ENCODE measurements at places on chromosomes 13 and 19.

- peak within 1 kb of the TSS; percentile 84 for H3K4me3 ChIP-seq
- H3K27me3 ChIP-seq, result no peaks in the 10 kb centered on the region
These were observed at the start of gene ZNF221 for GRCh38 chr19:43950834-43951645. TSS of gene ZNF221 (plus strand) at chr19:43951228. CDS start at chr19:43962727, 11,499 bp downstream.

- H3K27me3 ChIP-seq, result peaks cover 5% of the 10 kb centered on the region
- no peak within 1 kb of the TSS for H3K27ac ChIP-seq
- no peak within 1 kb of the TSS for H3K4me3 ChIP-seq
- H3K4me1 ChIP-seq, result no peaks in the 10 kb centered on the region
- no peaks in the 10 kb centered on the region for H3K36me3 ChIP-seq
- DNase-seq, result no peak
These were observed at the start of gene SIGLEC10 for GRCh38 chr19:51417107-51417809. TSS of gene SIGLEC10 (minus strand) at chr19:51417642. CDS start at chr19:51417581, 61 bp downstream.

- no peaks in the 10 kb centered on the region for H3K27me3 ChIP-seq
- H3K4me1 ChIP-seq, result no peaks in the 10 kb centered on the region
- no peak for DNase-seq
- H3K36me3 ChIP-seq, result no peaks in the 10 kb centered on the region
These were observed 591.5 kb upstream of the PCDH9 start for GRCh38 chr13:67821606-67822005.

GRCh38 chr19:41223431-41224234, 4.6 kb downstream of the AXL start:
- DNase-seq, result peak; percentile 92
- no peaks in the 10 kb centered on the region for H3K27me3 ChIP-seq
- peaks cover 72% of the 10 kb centered on the region for H3K36me3 ChIP-seq
- peak overlapping the region; percentile 95 for H3K27ac ChIP-seq
- no peak overlapping the region for H3K4me3 ChIP-seq

DNA sequence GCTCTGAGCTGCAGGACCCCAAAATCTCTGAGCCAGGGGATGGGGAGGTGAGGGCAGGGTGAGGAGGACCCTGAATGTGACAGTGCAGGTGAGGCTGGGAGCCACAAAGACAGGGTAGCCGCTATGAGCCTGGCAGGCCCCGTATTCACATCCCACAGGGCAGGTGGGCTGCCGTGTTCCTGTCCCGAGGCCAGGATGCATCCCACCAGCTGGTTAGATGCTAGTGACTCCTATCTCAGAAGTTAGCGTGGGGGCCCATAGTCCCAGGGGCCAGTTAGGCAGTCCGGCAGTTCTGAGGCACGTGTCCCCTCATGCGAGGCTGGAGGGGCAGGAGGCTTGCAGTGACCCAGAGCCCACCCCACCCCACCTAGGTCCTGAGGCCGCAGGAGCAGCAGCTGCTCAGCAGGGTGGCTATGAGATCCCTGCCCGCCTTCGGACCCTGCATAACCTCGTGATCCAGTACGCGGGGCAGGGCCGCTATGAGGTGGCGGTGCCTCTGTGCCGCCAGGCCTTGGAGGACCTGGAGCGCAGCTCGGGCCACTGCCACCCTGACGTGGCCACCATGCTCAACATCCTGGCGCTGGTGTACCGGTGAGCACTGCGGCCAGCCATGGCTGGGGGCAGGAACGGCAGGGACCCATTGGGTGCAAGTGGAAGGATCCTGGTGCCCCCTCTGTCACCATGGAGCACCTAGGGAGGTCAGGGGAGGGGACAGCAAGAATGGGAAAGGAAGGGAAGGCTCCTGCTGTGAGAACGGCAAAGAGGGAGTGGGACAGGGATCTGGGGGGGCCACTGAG, 7.2 kb downstream of the KLC3 start:
- peaks cover 7% of the 10 kb centered on the region for H3K4me1 ChIP-seq
- H3K27me3 ChIP-seq, result no peaks in the 10 kb centered on the region
- H3K36me3 ChIP-seq, result peaks cover 28% of the 10 kb centered on the region
- no peak overlapping the region for H3K4me3 ChIP-seq
- H3K27ac ChIP-seq, result no peak overlapping the region

GRCh38 chr13:29925457-29926097, 75.2 kb upstream of the UBL3 start:
- peaks cover 39% of the 10 kb centered on the region for H3K4me1 ChIP-seq
- no peak overlapping the region for H3K4me3 ChIP-seq
- no peak for DNase-seq

- no peaks in the 10 kb centered on the region for H3K27me3 ChIP-seq
- no peak overlapping the region for H3K4me3 ChIP-seq
- DNase-seq, result no peak
- no peaks in the 10 kb centered on the region for H3K36me3 ChIP-seq
These were observed 237.4 kb downstream of the LMO7 start for GRCh38 chr13:75873494-75873893.

- H3K4me1 ChIP-seq, result no peaks in the 10 kb centered on the region
- H3K27me3 ChIP-seq, result no peaks in the 10 kb centered on the region
These were observed 154.2 kb upstream of the MAB21L1 start for GRCh38 chr13:35630551-35631275.

DNA sequence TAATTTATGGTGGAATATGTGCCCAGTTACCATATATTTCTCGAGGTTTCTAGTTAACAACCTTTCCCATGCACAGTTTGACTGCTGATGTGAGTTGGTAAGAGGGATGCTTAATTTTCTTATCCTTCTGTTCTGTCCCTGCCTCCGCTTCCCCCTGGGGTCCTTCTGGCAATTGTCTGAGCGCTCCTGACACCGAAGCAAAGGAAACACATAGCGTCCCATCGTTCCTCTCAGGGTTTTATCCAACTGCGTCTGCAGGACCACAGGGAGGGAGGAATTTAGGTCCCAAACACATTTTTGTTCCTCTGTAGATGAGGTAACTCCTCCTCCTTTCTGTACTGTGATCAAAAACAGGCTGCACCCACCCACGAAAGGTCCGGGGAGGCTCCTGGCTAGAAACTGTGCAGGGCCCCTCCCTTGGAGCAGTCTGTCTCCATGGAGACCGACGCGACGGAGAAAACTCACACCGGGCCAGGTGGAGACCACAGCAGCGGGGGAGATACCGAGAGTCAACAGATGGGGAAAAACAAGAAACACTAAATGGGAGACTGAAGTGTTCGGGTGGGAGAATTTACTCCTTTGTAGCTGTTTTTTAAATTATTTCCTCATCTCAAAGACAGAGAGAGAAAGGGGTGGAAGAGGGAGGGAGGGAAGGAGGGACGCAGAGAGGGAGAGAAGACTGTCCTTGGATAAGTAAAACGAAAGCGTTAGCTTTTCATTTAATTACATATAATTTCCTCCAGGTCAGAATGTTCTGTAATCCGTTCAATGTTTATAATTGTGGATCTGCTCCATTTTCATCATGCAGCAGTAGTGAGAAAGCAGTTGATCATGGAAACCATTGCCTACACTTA, 191.8 kb upstream of the NBEA start:
- DNase-seq, result no peak
- no peaks in the 10 kb centered on the region for H3K27me3 ChIP-seq
- H3K27ac ChIP-seq, result no peak overlapping the region
- H3K4me3 ChIP-seq, result no peak overlapping the region

DNA sequence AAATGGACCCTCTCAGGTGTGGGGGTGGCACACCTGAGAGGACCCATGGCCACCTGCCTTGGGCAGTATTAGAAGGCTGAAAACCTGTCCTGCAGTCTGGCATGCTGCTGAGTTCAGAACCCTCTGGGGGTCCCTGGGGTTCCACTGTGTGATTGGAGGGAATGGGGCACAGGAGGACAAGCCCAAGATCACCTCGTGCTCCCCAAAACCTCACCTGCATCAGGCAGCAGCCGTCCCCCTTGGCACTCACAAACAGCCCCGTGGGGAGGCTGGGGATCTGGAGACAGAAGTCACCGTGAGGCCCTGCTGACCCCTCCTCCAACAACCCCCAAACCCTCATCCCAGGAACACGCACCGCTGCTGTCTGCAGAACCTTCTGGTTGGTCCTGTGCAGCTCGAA, 14.5 kb downstream of the F2RL3 start:
- H3K27me3 ChIP-seq, result no peaks in the 10 kb centered on the region
- H3K27ac ChIP-seq, result no peak overlapping the region
- H3K36me3 ChIP-seq, result no peaks in the 10 kb centered on the region
- H3K4me1 ChIP-seq, result no peaks in the 10 kb centered on the region
- no peak for DNase-seq

DNA sequence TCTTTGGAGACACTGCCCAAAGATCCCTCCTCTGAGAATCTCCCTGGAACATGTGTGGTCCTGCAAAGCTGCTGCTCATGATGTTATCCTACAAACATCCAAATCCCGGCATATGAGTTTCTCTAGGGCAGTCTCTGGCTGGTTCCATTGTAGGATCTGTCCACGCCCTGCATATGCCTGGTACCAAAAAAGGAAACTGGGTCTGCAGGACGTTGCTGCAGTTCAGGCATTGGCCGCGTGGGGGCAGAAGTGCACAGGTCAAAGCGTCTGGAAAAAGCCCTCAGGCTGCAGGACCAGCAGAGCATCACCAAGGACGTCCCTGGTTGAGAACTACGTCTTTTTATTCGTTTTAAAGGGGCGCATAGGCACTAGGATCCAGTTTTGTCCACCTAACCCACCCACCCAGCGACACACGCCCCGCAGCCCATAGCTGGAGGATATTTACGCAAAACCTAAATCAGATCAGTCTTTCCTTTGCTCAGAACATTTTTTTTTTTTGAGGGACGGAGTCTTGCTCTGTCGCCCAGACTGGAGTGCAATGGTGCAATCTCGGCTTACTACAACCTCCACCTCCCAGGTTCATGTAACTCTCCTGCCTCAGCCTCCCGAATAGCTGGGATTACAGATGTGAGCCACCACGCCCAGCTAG, 12.9 kb upstream of the ZNF564 start:
- peak; percentile 71 for DNase-seq
- no peaks in the 10 kb centered on the region for H3K36me3 ChIP-seq
- no peak overlapping the region for H3K4me3 ChIP-seq
- no peaks in the 10 kb centered on the region for H3K4me1 ChIP-seq
- H3K27ac ChIP-seq, result no peak overlapping the region

GRCh38 chr19:16036941-16037340, 39.4 kb upstream of the TPM4 start:
- no peaks in the 10 kb centered on the region for H3K36me3 ChIP-seq
- H3K4me1 ChIP-seq, result no peaks in the 10 kb centered on the region
- no peaks in the 10 kb centered on the region for H3K27me3 ChIP-seq
- no peak overlapping the region for H3K4me3 ChIP-seq
- no peak overlapping the region for H3K27ac ChIP-seq

DNA sequence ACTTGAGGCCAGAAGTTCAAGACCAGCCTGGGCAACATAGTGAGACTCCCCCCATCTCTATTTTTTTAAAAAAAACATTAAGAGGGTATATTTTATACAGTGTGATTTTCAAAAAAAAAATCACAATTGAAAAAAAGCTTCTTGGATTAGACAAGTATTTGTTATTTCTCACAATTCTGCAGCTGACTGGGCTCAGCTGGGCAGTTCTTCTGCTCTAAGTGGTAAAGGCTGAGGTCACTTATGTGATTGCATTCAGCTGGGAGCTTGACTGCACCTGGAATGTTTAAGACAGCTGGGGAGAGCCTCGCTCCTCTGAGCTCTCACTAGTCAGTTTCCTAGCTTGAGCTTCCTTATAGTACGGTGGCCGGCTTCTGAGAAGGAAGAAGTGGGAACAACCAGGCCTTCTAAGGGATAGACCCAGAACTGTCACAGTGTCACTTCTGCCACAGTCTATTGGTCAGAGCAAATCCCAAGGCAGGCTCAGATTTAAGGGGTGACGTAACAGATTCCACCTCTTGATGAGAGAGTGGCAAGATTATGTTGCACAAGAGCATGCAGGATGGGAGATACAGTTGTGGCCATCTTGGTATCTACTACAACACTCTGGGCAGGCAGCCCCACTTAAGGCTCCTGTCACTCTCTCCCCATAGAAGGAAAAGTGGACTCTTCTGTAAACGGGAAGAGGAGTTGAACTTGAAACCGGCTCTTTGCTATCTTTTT, 19.7 kb upstream of the IRGC start:
- no peaks in the 10 kb centered on the region for H3K27me3 ChIP-seq
- peaks cover 13% of the 10 kb centered on the region for H3K4me1 ChIP-seq
- H3K4me3 ChIP-seq, result no peak overlapping the region
- no peak overlapping the region for H3K27ac ChIP-seq
- DNase-seq, result no peak

GRCh38 chr19:14661372-14661924, 13.2 kb downstream of the ADGRE3 start:
- H3K27ac ChIP-seq, result no peak overlapping the region
- H3K4me3 ChIP-seq, result no peak overlapping the region
- no peaks in the 10 kb centered on the region for H3K27me3 ChIP-seq
- no peaks in the 10 kb centered on the region for H3K4me1 ChIP-seq

- H3K36me3 ChIP-seq, result peaks cover 25% of the 10 kb centered on the region
- peaks cover 4% of the 10 kb centered on the region for H3K4me1 ChIP-seq
- no peak for DNase-seq
- H3K27ac ChIP-seq, result peak within 1 kb of the TSS; percentile 55
- peak within 1 kb of the TSS; percentile 73 for H3K4me3 ChIP-seq
These were observed at the start of gene FOXA3 for GRCh38 chr19:45863840-45864628. TSS of gene FOXA3 (plus strand) at chr19:45864326. CDS start at chr19:45864457, 131 bp downstream.

DNA sequence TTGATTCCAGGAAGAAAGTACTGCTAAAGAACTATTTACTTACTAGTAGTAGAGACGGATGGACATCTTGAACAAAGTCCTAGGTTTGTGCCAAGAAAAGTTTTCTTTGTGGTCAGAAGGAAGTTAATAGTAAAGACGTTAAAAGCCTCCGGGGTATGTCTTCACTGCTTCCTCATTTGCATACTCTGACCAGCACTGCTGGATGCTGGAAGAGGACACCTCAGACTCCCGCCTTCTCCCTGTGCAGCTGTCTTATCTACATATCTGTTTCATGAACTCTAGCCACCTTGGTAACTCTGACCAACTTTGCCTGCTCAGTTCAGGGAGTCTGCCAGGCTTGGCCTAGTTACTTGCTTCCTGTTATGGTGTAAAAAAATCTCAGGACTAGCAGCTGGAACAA, 1109.1 kb upstream of the MIR17HG start:
- no peak overlapping the region for H3K4me3 ChIP-seq
- H3K36me3 ChIP-seq, result no peaks in the 10 kb centered on the region
- no peak for DNase-seq
- no peak overlapping the region for H3K27ac ChIP-seq
- H3K4me1 ChIP-seq, result peaks cover 10% of the 10 kb centered on the region
- no peaks in the 10 kb centered on the region for H3K27me3 ChIP-seq

DNA sequence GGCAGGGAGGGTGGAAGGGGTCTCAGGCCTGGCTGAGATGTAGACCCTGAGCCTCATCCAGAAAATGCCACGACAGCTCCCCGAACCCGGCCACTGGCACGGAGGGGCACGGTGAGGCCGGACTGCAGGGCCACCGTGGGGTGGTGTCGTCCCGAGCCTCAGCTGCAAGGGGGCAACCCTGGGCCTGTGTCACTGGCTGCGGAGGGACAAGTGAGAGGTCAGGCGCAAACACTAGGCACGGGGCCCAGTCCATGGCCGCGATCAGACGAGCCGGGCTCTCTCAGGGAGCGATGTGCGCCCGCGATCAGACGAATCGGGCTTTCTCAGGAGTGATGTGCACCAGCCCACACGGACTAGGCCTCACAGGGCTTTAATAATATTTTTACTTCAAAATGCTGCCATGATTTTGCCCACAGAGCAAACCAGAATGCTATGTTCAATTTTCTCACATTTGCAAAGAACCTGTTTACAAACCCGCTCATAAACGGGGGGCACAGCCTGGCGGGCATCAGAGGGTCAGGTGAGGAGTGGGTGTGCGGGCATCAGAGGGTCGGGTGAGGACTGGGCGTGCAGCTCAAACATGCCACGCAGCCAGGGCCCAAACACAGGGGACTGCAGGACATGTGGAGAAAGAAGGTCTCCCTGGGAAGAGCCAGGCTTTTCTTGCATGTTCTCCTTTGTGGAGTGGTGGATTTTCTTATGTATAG, 42.6 kb upstream of the C13orf46 start:
- H3K4me1 ChIP-seq, result peaks cover 6% of the 10 kb centered on the region

- H3K27ac ChIP-seq, result no peak overlapping the region
- no peaks in the 10 kb centered on the region for H3K36me3 ChIP-seq
- H3K27me3 ChIP-seq, result no peaks in the 10 kb centered on the region
- DNase-seq, result no peak
These were observed 255.4 kb downstream of the COG6 start for GRCh38 chr13:39910833-39911232.
